CD4-positive, alpha-beta T cell treated with Interleukin-10 for 1 hour (primary cell): ENCODE measurements at places on chromosomes 3 and 15.

GRCh38 chr3:71994203-71994602 lies 209.3 kb upstream of the PROK2 start:
- no peak for DNase-seq

DNA sequence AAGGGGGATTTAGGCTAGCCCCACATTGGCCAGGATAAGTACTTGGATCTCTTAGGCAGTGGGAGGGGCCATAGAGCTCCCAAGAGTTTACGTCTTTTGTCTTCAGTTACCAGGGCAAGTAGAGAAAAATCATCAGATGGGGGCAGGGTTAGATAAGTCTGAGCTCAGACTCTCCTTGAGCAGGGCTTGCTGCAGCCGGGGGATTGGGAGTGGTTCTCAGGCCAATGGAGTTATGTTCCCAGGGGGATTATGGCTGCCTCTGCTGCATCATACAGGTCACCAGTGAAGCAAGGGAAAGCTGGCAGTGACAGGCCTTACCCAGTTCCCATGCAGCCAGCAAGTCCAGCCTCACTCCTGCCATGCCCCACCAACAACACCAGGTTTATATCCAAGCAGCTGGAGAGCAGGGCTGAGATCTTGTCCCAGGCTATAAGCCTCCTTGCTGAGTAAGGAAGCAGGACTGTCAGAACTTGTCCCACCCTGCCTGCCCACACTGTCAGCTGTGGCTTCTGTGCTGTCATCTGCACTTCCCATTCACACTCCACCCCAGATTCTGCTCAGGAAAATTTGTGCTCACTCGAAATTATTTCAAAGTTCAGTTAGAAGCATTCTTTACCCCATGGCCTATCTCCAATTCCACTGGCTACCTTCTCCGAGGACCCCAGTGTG lies 215.3 kb downstream of the FAM43A start:
- no peak for DNase-seq

- DNase-seq = no peak
These were observed 72.7 kb downstream of the DNAJB8 start for GRCh38 chr3:128394033-128394432.

GRCh38 chr3:53114011-53114400 lies 16.2 kb downstream of the RFT1 start:
- peak; percentile 84 for DNase-seq

DNA sequence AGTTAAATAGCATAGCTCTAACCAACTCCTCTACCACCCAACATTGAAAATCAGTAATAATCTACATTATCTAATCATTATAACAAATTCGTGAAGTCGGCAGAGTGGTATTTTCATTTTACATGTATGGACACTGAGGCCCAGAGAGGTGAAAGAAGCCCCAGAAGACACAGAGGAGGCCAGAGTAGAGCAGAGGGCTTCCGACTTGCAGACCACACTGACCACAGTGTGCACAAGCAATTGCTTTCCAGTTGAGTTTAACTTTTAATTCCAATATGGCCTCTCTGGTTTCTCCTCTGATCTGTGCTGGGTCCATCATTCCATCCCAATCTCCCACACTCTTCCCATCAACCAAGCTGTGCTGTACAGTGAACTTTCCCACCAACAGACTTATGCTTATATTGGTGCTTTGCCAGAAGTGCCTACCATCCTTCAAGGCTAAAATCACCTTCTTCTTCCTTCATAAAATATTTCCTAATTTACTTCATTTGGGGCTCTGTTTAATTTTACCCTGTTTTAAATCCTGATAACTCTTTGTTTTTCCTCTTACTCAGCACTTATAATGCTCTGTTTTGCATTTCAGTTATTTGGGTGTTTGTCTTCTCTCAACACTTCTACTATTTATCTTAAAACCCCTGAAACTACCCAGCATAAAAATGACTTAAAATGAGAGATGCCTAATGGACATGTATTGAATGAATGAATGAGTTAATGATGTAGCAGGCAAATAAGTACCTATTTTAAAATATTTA lies 81.8 kb upstream of the TNFSF10 start:
- DNase-seq = no peak

- DNase-seq = no peak
These were observed 342.2 kb downstream of the FOXP1 start for GRCh38 chr3:71241246-71241901.

DNA sequence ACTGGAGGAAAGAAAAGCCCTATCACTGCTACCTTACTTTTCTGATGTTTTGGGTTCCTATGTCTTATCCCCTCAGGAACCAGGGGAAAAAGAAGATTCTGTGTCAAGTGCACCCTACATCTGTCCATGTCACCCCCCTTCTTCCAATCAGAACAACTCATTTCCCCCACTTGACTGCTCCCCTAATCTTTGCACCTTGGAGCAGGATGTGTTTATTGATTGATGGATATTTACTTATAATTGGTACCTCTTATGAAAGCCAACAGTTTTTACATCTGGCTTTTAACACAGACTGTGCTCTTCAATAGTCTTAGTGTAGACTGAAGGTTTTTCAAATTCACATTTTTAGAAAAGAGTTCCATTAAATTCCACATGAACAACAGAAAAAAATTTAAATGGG lies 33.3 kb downstream of the LIPC start:
- DNase-seq = no peak

GRCh38 chr3:99984139-99984538 lies 130.2 kb downstream of the FILIP1L start:
- no peak for DNase-seq

GRCh38 chr15:70474471-70475406 lies 288.6 kb downstream of the UACA start:
- peak; percentile 30 for DNase-seq

DNA sequence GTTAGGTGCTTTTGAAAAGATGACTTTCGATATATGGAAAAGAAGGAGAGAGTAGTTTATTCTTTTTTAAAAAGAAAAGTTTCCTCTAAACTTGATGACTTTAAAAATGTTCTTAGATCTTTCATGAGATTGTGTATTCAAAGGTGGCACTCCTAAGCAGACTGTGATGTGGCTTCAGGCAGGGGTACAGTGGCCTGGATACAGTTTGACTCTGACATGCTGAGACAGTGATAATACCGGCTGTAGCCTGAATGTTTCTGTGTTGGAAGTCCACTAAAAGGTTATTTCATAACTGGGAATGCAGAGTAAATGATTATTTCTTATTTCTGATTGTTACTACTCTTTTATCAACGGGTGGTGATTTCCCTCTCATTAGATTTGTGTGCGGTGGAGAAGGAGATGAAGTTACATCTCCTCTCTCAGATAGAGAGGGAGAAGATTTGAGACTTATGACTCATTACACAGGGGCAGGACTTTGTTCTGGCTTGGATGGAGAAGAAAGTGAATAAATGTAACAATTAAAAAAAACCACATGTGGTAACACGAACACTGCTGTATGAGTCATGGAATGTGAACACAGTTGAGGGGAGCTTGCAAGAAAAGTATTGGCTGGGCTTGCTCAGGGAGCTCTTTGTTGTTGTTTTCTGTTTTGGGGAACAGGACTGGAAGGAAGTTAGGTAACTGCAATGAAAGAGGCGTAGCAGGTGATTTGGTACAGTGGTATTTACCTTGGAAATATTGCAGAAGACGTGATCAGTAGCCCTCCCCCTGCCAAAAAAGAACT lies 21.6 kb downstream of the SPTSSB start:
- DNase-seq = peak; percentile 35

- DNase-seq = no peak
These were observed 102.6 kb upstream of the KLHL25 start for GRCh38 chr15:85897207-85897894.

DNA sequence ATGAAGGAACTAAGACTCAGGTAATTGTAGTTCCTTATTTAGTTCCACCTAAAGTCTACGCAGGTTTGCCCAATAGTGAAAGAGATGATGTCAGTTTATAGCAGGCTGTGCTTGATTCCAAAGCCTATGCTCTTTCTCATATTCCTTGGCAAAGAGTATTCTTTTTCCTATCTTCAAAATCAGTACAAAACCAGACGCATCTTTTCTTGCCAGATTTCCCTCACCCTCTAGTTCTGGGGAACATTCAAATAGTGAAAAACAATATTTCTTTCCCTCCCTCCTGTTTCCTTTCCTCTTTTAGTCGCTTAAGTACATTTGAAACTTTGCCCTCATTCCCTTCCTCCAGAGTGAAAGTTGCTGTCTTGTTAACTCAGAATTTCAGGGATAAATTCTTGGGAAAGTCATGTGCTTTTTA lies 134.6 kb upstream of the PDZRN3 start:
- DNase-seq = no peak

DNA sequence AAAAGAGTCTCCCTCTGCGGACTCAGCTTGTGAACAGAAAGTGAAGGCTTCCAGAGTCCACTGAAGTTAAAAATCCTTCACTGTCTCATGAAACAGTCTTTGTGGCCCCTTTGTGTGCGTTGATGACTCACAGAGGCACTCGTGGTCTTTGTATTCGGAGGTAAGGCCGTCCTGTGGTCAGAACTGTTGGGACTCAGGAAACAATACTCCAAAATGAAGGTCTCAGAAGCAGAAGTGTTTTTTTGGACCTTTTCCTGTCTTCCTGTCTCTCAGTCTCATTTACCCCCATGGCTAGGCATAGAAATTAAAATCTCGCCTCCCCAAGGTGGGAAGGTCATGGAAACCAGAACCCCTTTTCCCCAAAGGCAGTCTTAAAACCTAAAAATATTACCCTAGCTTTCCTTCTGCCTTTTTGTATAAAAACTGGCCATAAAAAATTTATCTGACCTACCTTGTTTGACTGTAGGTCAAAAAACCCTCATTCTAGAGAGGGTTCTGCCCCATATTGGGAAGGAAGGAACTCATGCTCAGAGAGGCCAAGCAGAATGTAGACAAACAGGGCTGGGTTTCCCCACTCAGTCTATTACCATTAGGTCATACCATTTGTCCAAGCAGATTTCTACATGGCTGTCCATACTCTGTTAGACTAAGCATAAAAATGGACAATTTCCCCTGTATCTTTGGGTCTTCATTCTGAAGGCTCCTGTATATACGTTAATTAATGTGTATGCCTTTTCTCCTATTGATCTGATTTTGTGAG lies 19.1 kb upstream of the EPB42 start:
- no peak for DNase-seq

DNA sequence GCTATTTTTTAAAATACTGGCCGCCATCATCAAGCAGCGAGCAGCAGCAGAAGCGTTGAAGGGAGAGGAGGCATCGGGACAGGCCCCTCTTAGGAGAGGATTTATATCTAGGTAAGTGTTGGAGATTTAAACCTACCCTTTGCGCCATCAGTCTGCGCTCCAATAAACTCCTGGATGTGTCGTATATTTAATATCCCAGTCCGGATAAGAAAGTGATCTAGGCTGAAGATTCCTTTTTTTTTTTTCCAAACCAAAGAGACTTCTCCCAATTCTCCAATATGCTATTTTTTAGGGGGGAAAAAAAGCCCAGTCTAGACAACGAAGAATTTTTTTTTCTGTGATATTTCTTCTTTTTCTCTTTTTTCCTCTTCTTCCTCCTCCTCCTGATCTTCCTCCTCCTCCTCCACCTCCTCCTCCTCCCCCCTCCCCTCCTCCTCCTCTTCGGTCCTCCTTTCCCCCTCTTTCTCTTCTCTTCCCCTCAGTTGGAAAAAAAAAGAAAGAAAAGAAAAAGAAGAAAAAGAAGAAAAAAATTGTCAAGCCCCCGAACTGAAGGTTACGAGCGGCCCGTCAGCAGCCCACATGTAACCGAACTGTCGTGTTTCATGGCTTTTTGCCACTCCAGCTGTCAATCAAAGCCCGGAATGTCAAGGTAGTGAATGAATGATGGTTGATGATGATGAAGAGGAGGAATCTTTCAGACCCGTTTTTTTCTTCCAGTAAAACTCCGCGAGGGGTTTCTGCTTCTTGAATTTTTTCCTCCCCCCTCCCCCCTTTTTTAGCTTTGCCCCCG lies 835 bp downstream of the MEIS2 start:
- no peak for DNase-seq

DNA sequence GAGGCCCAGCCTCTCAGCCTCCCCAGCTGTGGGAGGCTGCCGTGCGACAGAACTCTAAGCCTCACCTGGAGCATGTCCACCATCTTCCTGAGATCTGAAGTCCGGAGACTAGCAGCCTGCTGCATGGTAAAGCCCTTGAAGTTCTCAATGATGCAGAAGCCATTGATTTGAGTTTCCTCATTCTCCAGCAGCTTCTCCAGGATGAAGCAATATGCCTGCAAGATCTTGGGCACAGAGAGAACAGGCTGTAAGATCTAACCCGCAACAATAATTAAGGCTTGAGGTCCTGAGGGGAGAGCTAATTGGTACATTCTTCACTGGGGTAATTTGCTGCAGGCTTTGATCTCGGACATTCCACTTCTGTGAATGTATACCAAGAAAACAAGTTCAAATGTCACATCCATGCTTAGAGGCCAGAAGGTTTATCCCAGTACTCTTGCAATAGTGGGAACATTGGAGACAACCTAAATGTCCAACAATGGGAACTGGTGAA lies 9.7 kb downstream of the RLBP1 start:
- DNase-seq = no peak

GRCh38 chr3:51817375-51817774 lies 38.3 kb upstream of the IQCF6 start:
- no peak for DNase-seq

GRCh38 chr3:61848885-61849284 lies 287.5 kb downstream of the PTPRG start:
- no peak for DNase-seq

- no peak for DNase-seq
These were observed 128.0 kb upstream of the PROK2 start for GRCh38 chr3:71912839-71913495.

DNA sequence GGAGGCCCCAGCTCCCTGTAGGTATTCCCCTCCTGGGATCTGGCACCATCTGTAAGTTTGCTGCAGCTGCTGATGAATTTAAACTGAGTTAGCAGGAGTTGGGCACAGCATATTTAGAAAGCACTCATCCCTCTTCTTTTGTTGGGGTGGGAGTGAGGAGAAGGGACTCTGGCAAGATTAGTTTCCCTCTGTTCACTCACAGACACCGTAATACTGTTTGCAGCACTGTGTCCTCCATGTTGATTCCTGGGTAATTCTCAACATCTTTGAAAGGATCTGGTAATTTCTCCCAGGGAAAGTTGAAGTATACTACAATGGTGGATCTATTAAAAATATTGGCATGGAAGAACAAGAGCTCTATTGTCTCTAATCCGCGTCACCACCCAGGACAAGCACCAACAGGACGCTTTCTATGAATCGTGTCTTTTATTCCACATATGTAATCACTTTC lies 173.3 kb downstream of the RBMS3 start:
- no peak for DNase-seq

DNA sequence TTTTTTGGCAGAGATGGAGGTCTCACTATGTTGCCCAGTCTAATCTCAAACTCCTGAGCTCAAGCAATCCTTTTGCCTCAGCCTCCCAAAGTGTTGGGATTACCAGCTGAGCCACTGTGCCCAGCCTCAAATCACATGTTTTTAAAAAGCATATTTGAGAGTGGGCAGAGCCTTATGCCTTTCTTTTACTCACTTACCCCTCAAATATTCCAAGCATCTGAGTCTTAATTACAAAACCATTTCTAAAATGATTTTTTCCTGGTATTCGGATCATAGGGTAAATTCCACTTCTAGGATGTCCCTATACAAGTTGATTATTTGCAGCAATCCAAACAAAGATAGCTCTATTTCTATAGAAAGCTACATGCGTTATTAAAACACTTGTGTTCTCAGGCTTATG lies 106.1 kb downstream of the RFTN1 start:
- no peak for DNase-seq

- no peak for DNase-seq
These were observed 301.4 kb downstream of the RBMS3 start for GRCh38 chr3:29582273-29582672.

GRCh38 chr15:20358779-20359414 lies 182.7 kb downstream of the GOLGA6L6 start:
- DNase-seq = no peak
